ENCODE measurements at places on chromosomes 2 and 18.

GRCh38 chr2:138209009-138209408 is 244.7 kb downstream of the HNMT start:
- no peak for DNase-seq

- DNase-seq, result no peak
Measured at GRCh38 chr2:197273485-197273884, 37.1 kb downstream of the ANKRD44 start.

- no peak for DNase-seq
Measured at GRCh38 chr2:73031725-73032701, 39.5 kb downstream of the SFXN5 start.

- no peak for DNase-seq
Measured at GRCh38 chr2:7849027-7849426, 832.8 kb upstream of the ID2 start.

DNA sequence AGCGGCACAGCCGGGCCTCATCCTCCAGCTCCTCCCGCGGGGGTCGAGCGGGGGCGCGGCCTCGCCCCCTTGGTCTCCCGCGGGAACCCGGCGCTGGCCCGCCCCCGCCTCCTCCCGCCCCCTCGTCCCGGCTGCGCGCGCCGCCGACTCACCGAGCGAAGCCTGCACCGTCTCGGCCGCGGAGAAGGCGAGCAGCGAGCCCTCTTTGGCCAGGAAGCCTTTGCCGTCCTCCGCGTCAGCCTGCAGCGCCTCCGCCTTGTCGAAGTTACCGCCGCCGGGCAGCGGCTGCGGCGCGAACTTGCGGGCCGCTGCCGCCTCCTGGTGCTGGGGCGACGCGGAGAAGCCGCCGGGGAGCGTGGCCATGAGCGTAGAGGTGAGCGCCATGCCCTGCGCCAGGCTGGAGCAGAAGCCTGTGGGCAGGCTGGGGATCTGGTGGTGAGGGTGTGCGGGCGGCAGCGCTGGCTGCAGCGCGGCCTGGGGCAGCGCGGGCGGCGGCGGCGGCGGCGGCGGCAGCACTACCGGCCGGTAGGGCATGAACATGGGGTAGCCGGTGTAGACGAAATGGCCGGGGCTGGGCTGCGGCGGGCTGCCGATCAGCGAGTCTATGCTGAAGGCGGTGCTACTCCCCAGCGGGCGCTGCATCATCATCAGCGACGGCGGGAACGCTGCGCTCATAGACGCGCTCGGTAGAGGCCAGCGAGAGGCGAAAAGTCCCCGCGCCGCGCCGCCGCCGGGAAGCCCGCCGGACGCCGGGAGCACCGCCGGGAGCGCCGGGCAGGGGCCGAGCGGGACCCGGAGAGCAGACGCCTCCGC is 683 bp downstream of the GBX2 start:
- no peak for DNase-seq

GRCh38 chr2:26742048-26742770 is 21.9 kb upstream of the SLC35F6 start:
- DNase-seq, result no peak

GRCh38 chr2:142601794-142602193 is 275.7 kb upstream of the KYNU start:
- DNase-seq, result no peak

- no peak for DNase-seq
Measured at GRCh38 chr2:239253701-239254436, 147.0 kb downstream of the HDAC4 start.

GRCh38 chr18:73316513-73316912 is 448.7 kb upstream of the NETO1 start:
- no peak for DNase-seq

DNA sequence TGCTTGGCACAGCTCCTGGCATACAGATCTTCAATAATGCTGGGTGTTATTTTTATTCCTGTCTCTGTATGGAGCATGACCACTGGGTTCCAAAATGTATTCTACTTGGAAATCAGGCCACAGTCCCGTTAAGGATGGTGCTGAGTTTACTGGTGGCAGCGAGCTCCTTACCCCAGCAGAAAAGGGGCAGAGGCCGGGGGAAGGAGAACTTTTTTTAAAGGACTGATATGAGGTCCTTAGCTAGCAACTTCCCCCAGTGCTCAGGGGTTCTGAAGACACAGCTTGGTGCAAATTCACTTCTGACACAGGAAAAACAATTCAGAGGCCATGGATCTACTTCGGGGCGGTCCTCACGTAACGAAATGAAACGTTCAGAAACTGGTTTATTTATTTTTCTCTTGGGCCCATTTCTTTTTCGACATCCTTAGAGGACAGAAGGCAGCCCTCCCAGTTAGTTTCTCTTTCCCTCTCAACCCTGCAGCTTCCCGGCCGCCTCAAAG is 872 bp downstream of the RDH14 start:
- no peak for DNase-seq

- no peak for DNase-seq
Measured at GRCh38 chr2:40317046-40317445, 134.8 kb downstream of the SLC8A1 start.

GRCh38 chr2:30693821-30694281 is 113.4 kb downstream of the CAPN13 start:
- DNase-seq, result no peak

DNA sequence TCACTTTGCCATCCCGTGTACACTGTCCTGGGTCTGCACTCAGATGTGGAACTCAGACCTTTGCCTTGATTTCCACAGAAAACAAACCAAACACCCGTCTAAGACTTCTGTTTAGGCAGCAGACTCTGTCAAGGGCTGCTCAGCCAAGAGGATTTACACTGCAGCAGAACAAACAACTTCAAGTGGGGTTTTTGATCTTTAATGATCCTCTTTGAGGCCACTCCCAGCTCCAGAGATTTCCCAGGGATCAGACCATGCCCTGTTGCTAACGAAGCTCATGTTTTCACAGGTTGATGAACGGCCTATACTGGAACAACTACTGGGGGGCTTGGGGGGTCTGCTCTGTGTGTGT is 52.5 kb upstream of the LGALSL start:
- no peak for DNase-seq

DNA sequence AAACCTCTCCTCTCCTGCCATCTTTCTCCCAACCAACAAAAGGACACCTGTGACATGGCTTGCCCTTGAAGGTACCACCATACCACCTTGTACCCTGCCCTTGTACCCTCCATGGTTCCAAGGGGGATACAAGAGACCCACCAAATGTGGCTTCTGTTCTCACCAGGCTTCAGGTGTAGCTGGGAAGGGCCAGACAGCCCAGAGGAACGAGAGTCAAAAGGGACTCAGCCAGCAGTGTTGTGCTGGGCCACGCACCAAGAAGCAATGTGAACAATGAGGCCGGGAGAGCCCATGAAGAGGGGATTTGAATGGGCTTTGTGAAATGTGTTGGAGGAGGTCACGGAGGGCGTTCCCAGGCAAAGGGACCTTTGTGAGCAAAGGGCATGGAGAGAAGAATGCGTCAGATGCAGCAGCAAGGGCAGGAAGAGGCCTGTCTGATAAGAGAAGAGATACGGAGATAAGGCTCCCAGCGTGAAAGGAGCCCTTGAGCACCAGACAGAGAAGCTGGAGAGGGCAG is 48.6 kb downstream of the PLB1 start:
- no peak for DNase-seq

DNA sequence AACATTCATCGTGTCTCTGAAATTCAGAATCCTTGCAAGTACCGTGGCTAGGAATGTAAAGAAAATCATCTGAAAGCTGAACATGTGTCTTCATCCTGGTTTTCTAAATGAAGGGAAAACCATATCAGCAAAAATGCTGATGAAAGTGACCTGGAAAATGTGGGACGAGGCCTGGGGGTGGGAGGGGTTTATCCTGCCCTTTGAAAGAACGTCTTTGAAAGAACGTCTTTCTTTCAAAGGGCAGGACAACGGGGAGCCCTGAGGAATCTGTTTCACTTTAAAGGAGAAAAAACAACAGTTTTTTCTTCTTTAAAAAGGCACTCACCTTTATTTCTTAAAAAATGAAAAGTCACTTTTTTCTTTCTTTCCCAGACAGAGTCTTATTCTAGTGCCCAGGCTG is 185.2 kb downstream of the ALPK2 start:
- DNase-seq, result no peak

GRCh38 chr18:51290860-51291259 is 93.4 kb upstream of the MEX3C start:
- no peak for DNase-seq

- no peak for DNase-seq
Measured at GRCh38 chr2:207930747-207931146, 94.6 kb downstream of the PLEKHM3 start.

DNA sequence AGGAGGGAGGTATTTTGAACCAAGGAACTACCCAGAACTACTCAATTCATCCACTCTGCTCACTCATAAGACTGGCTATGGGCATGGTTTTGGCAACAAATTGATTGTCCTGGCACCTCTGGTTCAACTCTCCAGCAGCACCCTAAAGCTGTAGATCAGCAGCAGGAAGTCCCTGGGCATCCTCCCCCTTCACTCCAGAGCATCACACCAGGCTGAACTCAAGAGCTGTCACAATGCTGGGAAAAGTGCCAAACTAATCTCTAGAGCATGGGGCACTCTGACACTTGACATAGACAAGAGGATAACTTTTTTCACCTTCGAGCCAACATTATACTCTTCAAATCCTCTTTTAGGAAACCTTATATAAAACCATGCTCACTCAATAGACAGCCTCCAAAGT is 154.1 kb upstream of the RBBP8 start:
- DNase-seq, result no peak

DNA sequence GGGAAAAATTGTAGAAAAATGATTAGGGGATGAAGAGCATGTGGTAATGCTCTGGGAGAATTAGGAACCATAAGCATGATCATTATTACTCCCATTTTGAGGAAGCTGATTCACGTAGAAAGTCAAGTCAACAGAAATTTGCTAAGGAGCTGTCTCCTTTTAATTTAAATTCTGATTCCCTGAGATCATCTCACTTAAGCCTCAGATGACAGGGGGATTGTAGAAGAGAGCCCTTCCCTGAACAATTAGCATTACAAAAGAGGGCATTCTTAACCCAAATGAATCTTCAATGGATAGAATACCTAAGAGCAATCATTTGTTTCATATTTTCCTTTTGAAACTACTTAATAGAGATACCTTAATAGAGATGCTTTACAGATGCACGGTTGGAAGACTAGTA is 267.9 kb downstream of the NYAP2 start:
- DNase-seq, result no peak

- DNase-seq, result no peak
Measured at GRCh38 chr2:151976945-151977353, 121.9 kb downstream of the CACNB4 start.

DNA sequence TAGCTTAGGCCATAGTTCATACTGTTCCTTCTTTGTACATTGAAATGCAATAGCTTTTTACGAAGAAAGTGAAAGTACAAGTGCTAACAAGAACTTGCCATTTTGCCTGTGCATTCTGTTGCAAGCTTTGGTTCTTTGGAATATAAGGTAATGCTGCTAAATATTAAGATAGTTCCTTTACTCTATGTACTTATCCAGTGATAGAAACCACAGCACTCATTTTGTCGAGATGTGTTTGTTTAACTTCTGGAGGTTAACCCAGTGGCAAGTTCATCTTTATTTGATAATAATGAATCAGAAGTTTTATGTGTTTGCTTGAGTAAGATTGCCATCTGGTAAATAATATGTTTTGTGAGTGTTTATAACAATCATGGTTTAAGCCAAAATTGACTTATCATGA is 373.1 kb upstream of the FANCL start:
- DNase-seq, result no peak

DNA sequence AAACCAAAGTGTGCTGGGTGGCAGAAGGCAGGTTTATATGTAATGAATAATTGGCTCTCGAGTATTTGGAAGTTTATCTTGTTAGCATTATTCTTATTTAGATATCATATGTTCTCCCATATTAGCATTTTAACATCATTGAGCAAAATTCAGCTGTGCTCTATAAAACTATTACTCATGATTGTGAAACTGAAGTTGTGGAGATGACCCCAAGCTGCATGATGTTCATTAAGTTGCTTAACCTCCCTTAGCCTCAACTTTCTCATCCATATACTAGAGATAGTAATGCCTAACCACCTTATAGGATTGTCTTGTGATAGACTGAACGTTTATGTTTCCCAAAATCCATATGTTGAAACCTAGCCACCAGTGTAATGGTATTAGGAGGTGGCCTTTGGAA is 346.3 kb downstream of the SATB2 start:
- DNase-seq, result no peak

DNA sequence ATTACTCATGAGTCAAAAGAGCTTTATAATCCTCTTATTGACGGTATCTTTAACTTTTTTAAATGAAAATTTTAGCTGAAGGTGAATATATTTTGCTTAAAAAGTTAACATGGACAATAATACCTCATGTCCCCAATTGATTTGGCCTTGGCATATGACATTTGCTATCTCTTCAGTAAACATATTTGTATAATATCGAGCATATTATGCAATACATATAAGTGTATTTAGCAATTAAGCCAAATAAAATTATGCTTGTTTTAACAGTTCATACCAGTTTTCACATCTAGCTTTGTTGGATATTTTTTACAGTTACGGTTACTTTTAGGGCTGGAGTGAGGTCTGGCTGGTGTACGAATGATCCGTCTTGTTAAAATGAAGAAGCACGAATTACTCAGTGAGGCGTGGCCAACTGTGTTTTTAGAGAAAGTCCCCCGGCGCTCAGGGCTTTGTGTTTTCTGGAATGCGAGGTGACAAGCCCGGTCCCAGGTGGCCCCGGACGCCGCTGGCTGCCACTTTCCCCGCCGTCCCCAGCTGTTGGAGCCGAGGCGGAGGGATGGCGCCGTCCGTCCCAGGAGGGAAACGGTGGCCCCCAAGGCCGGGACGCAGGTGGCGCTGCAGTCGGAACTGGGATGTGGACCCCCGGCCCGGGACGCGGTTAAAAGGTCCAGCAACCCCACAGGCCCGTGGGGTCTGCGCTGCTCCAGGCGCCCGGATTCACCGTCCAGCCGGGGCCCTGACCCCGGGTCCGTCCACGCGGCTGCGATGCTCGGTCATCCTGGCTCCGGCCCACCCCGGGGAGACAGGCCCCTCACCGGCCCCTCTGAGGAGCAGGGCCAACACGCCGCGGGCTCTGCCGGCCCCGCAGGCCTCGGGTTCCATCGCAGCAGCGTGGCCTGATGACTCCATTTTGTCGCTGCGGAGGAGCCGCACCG is 41.3 kb downstream of the TMEM18 start:
- no peak for DNase-seq

DNA sequence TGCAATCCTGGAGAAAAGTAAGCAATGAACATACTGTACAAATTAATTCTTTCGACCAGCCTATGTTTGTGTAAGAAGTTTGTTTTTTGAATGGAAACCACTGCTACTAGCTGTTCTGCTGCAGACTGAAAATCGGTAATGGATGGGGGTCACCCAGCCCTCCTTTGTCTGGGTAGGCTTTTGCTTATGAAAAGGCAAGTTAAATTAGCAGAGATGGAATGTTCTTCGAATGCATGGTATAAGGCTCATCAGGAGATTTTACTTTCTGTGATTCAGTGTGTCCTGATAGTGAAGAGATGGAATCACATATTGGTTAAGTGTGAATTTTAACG is 53.8 kb downstream of the EEF1B2 start:
- no peak for DNase-seq

DNA sequence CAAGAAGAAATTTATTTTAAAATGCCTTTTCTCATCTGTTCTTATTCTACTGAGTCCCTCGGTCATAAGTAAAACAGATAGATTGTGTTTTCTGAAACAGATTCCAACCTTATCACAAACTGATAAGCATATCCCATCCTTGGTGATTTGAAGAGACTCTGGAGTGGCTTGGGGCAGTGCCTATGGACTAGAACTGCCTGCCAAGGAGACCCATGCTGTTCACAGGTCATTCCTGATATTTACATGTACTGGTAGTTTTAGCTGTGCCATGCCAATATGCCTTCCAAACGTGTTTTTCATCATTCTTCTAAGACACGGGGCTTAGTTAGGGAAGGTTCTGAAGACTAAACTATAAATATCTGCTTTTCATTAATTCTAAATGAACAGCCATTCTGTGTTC is 11.4 kb upstream of the COL6A3 start:
- no peak for DNase-seq
